ENCODE measurements at places on chromosomes 6 and 20.

GRCh38 chr6:55654445-55654844 is 75.5 kb upstream of the HMGCLL1 start:
- DNase-seq: no peak

- peak; percentile 41 for DNase-seq
Measured at GRCh38 chr6:151805286-151805840, 2.1 kb upstream of the ESR1 start.

GRCh38 chr6:51608932-51609331 is 478.5 kb downstream of the PKHD1 start:
- DNase-seq: no peak

- DNase-seq: no peak
Measured at GRCh38 chr20:7038029-7038428, 270.5 kb downstream of the BMP2 start.

GRCh38 chr6:33675968-33676367 is 35.5 kb downstream of the UQCC2 start:
- no peak for DNase-seq

- DNase-seq: no peak
Measured at GRCh38 chr6:20833881-20834515, 299.7 kb downstream of the CDKAL1 start.

GRCh38 chr6:39300739-39301138 is 13.5 kb downstream of the KCNK17 start:
- DNase-seq: no peak

Data from tibial artery (tissue), 4 donors.